ENCODE measurements at places on chromosomes 1 and 21.

DNA sequence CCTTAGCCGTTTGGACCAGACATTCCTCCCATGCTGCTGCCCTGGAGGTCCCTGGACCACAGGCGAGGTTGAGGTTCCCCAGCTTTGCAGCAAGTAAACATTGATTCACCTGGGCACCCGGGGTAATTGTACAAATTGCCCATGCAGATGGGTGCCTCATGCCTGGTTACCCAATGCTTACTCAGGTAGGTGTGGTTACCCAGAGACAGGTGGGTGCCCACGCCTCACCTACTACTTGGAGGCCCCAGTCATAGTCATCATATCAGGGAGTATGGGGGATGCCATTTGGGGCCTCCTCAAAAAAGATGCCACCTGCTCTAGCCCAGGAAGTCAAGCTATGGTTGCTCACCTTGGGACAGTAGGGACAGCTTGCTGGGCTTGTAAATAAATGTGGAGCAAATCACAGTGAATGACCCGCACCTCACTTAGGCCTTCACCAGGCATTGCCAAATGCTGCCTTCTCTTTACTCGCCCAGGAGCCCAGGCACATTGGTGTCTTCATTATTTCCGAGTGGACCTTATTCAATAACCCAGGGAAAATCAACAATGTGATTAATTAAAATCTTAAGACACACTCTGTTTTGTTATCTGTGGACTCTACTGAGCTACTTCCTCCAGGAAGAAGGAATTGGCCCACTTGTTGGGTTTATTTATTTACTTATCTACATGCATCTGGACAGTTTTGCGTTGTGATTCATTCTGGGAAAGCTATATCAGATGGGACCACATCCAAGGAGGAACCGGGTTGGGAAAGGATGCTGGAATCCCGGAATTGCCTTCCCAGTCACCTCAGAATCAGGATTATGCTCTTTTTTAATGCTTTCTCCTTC, 35.6 kb upstream of the GRHL3 start:
- peak overlapping the region; percentile 68 for H3K27ac ChIP-seq
- H3K36me3 ChIP-seq = no peaks in the 10 kb centered on the region
- H3K4me3 ChIP-seq = no peak overlapping the region
- peaks cover 34% of the 10 kb centered on the region for H3K4me1 ChIP-seq

GRCh38 chr1:30879940-30880677, 28.4 kb downstream of the SDC3 start:
- peaks cover 3% of the 10 kb centered on the region for H3K4me1 ChIP-seq
- DNase-seq = no peak
- H3K4me3 ChIP-seq = no peak overlapping the region
- no peaks in the 10 kb centered on the region for H3K27me3 ChIP-seq
- H3K36me3 ChIP-seq = no peaks in the 10 kb centered on the region

DNA sequence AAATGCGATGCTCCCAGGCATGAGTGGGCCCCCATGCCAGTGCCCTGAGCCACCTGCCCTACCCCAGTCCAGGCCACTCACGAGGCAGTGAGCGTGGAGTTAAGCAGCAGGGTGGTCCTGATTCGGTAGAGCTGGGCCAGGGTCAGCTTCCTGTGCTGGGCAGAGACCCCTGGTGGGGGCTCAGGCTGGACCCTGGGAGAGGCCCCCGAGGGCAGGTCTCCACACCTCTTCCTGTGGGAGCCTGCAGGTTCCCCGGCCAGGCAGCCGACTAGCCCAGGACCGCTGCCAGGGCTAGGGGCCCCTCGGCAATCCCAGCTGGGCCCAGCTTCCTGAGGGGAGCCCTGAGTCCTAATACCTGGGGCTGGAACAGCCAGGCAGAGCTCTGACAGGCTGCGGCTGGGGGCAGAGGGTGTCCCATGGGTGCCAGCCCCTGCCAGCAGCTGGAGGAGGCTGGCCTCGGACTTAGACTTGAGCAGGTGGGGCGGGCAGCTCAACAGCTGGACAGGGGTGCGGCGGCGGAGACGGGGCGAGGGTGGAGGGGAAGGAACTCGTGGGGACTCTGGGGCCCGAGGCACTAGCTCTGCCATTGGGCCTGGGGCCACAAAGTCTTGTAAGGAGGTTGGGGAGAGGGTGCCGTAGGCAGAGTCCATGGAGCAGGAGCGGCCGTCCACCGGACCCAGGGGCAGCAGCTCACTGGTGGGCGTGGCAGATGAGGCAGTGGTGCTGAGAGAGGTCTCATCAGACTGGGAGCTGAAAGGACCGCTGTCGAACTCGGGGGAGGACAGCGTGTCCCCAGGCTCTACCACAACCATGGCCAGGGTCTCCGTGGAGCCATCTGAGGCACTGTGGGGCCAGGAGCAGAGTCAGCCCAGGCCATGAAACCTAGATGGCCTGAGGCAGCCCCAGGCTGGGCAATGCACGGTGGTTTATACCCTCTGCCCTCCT, 2.0 kb upstream of the TNFRSF25 start:
- H3K27me3 ChIP-seq = no peaks in the 10 kb centered on the region
- no peak overlapping the region for H3K4me3 ChIP-seq
- H3K27ac ChIP-seq = no peak overlapping the region
- DNase-seq = no peak

GRCh38 chr1:183276386-183277080, 90.5 kb downstream of the LAMC2 start:
- no peak for DNase-seq
- H3K4me3 ChIP-seq = no peak overlapping the region
- H3K27ac ChIP-seq = no peak overlapping the region
- no peaks in the 10 kb centered on the region for H3K36me3 ChIP-seq
- H3K4me1 ChIP-seq = no peaks in the 10 kb centered on the region

DNA sequence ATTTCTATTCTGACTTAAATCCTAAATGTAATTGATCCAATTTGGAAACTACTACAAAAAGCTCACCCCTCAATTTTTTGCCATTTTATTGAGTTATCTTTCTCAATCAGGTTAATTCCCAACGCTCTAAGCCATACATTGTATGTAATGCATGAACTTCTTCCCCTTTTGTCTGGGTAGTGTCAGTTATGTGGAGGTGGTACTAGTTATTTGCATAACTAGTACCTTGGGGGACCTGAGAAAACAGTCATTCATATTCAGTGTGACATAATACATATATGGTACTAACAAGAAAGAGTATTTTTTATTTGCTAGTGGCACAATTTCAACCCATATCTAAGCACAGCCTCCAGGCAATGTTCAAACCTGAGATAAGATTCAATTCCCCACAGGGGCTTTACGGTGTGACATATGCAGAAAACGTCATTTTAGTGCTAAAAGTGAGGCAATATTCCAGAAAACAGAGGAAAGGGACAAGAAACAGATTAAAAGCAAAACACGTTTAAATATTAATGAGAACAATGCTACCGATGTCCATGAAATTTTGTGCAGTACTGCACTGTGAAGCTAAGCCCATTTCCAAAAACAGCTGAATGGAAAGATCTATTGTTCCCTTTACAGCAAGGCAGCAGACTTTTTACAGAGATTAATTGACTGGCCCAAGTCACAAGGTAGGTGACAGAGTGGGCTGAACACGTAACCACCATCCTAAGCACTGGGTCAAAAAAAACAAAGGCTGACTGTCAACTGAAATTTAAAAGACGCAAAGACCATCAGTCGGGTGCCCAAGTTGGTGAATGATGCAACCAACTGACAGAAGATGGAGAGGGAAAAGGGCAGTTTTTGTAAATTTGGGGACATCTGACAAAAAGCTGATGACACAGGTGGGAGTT, 1.4 kb downstream of the HLCS start:
- peak overlapping the region; percentile 51 for H3K27ac ChIP-seq
- H3K4me3 ChIP-seq = peak overlapping the region; percentile 58
- H3K27me3 ChIP-seq = no peaks in the 10 kb centered on the region
- H3K4me1 ChIP-seq = peaks cover 11% of the 10 kb centered on the region
- DNase-seq = no peak

GRCh38 chr1:157183870-157184269, 45.7 kb upstream of the ETV3 start:
- no peak for DNase-seq
- H3K27ac ChIP-seq = no peak overlapping the region
- no peaks in the 10 kb centered on the region for H3K4me1 ChIP-seq
- peaks cover 6% of the 10 kb centered on the region for H3K27me3 ChIP-seq
- no peaks in the 10 kb centered on the region for H3K36me3 ChIP-seq

- H3K27me3 ChIP-seq = 0 out of 2 replicates have a peak, but pooled peaks cover 4% of the 10 kb centered on the region
- no peak for DNase-seq
- no peaks in the 10 kb centered on the region for H3K36me3 ChIP-seq
- no peak overlapping the region for H3K4me3 ChIP-seq
Measured at GRCh38 chr1:226736001-226736907, 2.8 kb downstream of the ITPKB start.

DNA sequence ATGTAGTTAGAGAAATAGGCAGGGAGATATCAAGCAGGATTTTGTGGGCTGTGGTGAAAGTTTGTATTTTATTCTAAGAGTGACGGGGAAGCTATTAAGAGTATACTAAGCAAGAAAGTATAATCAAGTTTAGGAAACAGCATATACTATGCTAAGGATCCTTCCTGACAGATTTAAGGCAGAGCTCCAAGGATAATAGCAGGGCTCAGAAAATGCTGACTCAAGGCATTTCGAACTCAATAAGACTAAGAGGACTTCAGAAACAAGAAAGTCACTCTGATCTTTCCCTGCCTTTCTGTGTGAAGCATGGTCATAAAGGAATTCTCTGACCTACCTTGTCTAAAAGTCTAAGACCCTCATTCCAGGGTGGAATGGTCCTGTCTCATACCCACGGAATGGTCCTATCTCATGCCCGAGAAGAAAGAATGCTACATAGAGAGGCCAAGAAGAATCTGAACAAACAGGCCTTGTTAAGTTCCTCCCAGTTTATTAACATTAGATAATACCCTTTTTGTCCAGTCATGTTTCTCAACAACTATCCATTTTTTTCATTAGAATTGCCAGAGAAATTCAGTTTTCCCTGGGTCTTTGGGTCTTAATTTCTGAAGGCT, 59.1 kb downstream of the HFM1 start:
- DNase-seq = no peak
- H3K36me3 ChIP-seq = no peaks in the 10 kb centered on the region
- H3K27me3 ChIP-seq = no peaks in the 10 kb centered on the region
- no peaks in the 10 kb centered on the region for H3K4me1 ChIP-seq

DNA sequence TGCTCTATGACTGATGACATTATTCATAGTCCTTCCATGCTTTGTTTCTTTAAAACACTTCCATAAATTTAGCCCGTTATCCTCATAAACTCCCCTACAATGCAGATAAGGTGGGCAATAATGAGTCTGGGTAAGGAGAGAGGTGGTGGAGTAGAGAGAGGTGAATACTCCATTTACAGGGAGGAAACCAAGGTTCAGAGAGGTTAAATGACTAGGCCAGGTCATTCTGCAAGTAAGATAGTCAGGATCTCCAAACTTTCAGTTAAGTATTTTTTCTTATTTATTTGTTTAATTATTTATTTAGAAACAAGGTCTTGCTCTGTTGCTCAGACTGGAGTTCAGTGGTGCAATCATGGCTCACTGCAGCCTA, 26.1 kb downstream of the PAFAH2 start:
- no peak overlapping the region for H3K4me3 ChIP-seq
- no peaks in the 10 kb centered on the region for H3K27me3 ChIP-seq
- no peaks in the 10 kb centered on the region for H3K4me1 ChIP-seq
- DNase-seq = no peak

- peaks cover 17% of the 10 kb centered on the region for H3K36me3 ChIP-seq
- H3K4me3 ChIP-seq = no peak overlapping the region
- H3K4me1 ChIP-seq = peaks cover 45% of the 10 kb centered on the region
- no peak for DNase-seq
- H3K27me3 ChIP-seq = no peaks in the 10 kb centered on the region
- peak overlapping the region; percentile 35 for H3K27ac ChIP-seq
Measured at GRCh38 chr1:214414691-214415090, 133.7 kb downstream of the SMYD2 start.

GRCh38 chr1:21896652-21897532, 40.2 kb downstream of the HSPG2 start:
- peaks cover 36% of the 10 kb centered on the region for H3K4me1 ChIP-seq
- H3K27me3 ChIP-seq = no peaks in the 10 kb centered on the region
- no peaks in the 10 kb centered on the region for H3K36me3 ChIP-seq
- no peak for DNase-seq
- no peak overlapping the region for H3K4me3 ChIP-seq
- peak overlapping the region; percentile 36 for H3K27ac ChIP-seq

DNA sequence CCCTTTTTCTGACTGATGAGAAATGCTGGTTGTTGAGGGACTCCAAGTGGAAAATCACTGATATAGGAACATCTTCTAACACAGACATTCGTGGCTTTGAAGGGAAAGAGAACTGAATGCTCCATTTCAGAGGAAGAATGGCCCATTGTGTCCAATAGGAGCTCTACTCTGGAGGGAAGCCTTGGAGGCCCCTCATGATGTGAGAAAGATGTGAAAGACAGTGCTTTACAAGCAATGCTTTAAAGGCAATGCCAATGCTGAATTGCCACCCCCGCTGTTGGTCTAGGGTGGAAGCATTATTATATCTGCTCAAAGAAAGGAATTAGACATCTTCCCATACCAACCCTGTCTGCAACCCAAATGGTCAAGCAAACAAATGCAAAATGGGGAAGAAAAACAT, 13.7 kb downstream of the NMNAT2 start:
- no peak overlapping the region for H3K4me3 ChIP-seq
- no peak for DNase-seq
- no peaks in the 10 kb centered on the region for H3K4me1 ChIP-seq

DNA sequence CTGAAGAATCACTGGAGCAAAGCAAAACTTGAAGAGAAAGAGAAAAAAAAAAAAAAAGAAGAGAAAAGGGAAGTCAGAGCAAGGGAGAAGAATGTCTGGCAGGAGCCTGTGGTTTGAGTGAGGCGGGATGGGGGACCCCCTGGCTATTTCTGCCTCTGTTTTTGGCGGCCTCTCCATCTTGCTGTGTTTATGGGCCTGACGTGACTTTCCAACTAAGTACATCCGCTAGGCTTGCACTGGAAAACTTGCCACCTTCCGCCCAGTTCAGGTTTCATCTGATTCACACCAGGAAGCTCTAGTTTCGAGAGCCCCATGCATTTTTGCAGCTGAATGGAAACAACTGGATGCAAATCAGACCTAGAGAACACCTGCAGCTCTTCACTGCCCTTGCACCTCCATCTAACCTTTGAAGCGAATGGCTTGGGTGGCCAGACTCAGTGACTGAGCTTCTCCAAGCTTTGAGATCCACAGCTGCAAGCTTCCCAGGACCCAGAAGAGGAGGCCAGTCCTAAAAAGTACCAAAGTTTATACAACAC, 28.0 kb downstream of the TBX15 start:
- DNase-seq = no peak
- no peak overlapping the region for H3K4me3 ChIP-seq
- H3K36me3 ChIP-seq = no peaks in the 10 kb centered on the region
- H3K27ac ChIP-seq = no peak overlapping the region

Measured in Panc1 (cell line).